ENCODE measurements at places on chromosomes 5 and 9.

- DNase-seq: no peak
Measured at GRCh38 chr5:97250113-97250512, 67.1 kb upstream of the RIOK2 start.

DNA sequence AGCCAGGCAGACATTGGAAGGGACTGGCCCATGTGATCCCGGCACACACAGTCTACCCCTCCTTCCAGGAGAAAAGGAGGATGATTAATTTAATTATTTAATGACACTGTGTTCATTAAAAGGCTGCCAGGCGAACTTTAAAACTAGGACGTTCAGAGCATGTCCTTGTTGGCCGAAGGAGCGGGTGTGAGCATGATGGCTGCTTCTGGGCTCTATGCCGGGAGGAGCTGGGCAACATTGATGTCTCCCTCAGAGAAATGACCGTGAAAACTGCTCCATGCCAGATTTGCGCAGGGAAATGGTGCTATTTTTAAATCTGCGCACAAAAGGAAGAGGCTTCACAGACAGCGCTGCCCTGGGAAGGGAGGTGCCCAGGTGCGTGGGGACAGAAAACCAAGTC is 284.9 kb upstream of the IRX4 start:
- no peak for DNase-seq

DNA sequence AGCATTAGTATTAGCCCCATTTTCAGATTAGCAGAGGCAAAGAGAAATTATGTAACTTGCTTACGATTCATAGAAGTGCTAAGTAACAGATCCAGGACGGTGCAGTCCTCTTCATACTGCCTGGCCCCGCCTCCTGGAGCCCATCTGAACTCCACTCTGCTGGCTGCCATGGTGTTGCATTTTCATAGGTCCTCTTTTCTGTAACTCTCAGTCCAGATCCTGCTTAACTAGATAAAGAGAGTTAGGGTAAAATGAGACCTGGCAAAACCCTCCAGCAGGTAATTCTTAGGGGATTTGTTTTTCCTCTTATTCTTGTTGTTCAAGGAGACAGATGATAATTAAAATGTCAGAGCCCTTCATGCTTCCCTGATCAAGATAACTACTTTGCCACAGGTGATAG is 135.1 kb upstream of the EFNA5 start:
- DNase-seq: no peak

GRCh38 chr5:134122530-134122929 is 8.0 kb downstream of the TCF7 start:
- DNase-seq: no peak

DNA sequence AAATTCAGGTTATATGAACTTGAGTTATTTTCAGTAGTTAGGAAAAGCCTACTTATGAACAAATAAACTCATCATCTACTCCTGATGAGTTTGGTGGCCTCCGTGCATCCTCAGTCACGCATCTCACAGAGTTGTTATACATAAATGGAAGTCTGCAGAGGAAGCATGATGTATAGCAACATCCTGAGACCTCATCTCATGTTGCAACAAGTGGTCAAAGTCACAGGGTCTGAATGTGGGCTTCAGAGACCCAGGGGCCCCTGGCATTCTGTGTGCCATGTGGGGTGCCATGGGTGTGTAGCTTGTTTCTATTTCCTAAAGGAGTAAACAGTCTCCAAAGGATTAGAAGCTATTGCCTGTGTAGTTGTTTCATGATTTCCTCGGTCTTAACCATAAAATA is 216.5 kb downstream of the IRX2 start:
- DNase-seq: no peak

DNA sequence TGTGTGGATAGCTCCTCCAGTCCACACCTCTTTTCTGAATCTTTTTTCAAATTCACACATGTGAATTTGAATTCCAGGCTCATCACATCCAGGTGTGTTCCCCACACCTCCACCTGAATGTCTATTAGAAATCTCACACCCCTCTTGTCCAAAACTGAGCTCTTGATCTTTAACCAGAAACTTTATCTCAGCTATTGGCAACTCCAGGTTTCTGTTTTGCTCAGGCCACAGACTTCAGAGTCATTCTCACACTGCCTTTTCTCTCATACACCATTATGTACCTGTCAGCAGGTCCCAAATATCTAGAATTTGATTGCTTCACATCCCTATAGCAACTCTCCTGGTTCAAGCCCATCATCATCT is 11.6 kb downstream of the NIPSNAP3B start:
- DNase-seq: no peak

DNA sequence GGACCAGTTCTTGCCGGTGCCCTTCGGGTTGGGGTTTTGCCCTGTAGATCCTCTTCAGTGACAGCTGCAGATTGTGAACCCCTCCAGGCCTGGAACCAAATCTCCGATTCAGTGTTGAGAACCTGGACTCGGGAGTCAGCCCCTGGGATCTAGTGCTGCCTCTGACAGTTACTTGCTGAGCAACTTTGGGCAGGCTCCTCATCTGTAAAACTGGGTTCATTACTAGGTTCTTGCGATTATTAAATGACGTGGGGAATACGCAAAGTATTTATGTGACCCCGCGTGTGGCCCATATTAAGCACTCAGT is 600 bp downstream of the ERCC6L2 start:
- DNase-seq: no peak

- DNase-seq: no peak
Measured at GRCh38 chr5:114612406-114612805, 250.5 kb downstream of the KCNN2 start.

GRCh38 chr5:53151713-53152458 is 42.3 kb upstream of the MOCS2 start:
- no peak for DNase-seq

DNA sequence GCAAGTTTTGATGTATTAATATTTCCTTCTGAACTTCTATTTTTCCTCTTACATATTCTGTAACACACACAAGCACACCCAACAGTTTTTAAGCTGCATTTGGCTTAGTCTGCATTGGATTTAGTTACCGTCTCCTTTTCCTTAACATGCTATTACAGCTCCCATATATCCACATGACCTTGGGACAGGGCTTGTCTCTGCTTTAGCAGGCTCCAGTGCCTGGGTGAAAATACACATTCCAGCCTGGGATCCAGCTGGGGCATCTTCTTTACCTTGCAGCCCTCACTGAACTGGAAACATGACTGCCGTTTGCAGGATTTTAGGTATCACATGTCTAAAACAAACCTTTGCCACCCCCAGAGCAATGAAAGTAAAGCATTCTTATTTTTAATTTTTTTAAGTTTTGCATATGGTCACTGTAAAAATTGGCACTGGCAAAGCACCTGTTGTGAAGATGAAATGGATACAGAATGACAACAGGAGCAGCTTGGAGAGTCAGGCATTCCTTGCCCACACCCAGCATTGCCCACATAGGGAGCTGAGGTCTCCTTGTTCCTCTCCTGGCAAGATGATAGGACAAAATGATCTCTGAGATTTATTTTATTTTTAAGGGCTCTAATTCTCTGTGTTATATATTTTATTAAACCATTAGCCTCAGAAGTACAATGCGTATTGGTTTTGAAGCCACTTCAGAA is 4.0 kb downstream of the GADD45G start:
- DNase-seq: no peak

GRCh38 chr5:174527916-174528540 is 196.4 kb upstream of the MSX2 start:
- DNase-seq: no peak

Measured in anterior cingulate cortex (tissue), 58 donors.